ENCODE measurements at places on chromosomes 12 and 14. TPM values are rescaled to one million over a fixed set of nuclear protein-coding genes. Genes with fewer than 3 reads are reported as not detected.

GRCh38 chr12:25388183-25388582 is 137.5 kb upstream of the KRAS start:
- no peak overlapping the region for H3K4me3 ChIP-seq
- H3K27ac ChIP-seq: no peak overlapping the region
- no peaks in the 10 kb centered on the region for H3K27me3 ChIP-seq
- no peak for DNase-seq
- H3K36me3 ChIP-seq: no peaks in the 10 kb centered on the region

DNA sequence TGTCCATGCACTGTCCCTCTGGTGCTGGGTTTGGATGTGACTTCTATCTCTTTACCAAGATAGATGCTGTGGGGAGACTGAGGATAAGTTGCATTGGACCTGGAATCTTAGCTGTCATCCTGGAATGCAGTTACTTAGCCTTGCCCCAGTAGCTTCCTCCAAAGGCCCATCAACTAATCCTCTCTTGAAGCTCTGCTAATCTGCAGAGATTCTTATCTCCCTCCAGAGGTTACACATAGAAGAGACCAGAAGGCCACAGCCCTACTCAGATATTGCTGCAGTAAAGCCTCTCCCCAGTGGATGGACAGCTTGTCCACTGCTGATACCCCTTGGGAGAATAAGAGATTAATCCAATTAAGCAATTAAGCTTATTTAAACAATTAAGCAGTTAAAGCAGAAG is 867.2 kb downstream of the BCL11B start:
- no peaks in the 10 kb centered on the region for H3K4me1 ChIP-seq
- no peaks in the 10 kb centered on the region for H3K36me3 ChIP-seq
- DNase-seq: no peak

- H3K36me3 ChIP-seq: peaks cover 23% of the 10 kb centered on the region
- H3K27me3 ChIP-seq: no peaks in the 10 kb centered on the region
- no peak for DNase-seq
- peaks cover 10% of the 10 kb centered on the region for H3K4me1 ChIP-seq
- H3K27ac ChIP-seq: no peak overlapping the region
Observed at GRCh38 chr12:108571609-108572165, 9.3 kb downstream of the ISCU start.

The ABCD4 gene
- total RNA-seq: 38.7 TPM

The IAPP gene
- total RNA-seq: not detected

GRCh38 chr12:120515496-120515895 is 13.5 kb downstream of the COQ5 start:
- no peak overlapping the region for H3K4me3 ChIP-seq
- DNase-seq: no peak
- peaks cover 17% of the 10 kb centered on the region for H3K36me3 ChIP-seq
